ENCODE measurements at places on chromosomes 1 and 21.

- no peak for DNase-seq
Observed at GRCh38 chr1:244241438-244241837, 190.4 kb downstream of the ZBTB18 start.

DNA sequence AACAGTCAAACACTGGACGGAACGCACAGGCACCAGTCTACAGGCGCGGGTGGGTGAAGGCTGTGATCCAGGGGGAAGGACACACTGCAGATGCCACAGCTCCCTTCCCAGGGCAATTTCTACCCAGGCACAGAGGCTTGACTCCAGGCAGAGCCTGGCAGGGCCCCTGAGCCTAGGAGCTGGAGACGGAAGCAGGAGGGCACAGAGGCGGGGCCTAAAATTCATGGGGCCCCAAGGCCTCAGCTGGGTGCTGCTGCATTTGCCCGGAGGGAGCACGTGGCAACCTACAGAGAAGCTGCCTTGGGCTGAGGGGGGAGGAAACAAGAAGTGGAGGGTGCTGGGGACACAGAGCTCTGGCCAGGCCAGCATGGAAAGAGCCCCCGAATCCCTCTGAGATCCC is 41.2 kb downstream of the UBE2G2 start:
- no peak for DNase-seq

- DNase-seq = peak; percentile 72
Observed at GRCh38 chr1:224565186-224565585, 50.9 kb upstream of the CNIH3 start.

DNA sequence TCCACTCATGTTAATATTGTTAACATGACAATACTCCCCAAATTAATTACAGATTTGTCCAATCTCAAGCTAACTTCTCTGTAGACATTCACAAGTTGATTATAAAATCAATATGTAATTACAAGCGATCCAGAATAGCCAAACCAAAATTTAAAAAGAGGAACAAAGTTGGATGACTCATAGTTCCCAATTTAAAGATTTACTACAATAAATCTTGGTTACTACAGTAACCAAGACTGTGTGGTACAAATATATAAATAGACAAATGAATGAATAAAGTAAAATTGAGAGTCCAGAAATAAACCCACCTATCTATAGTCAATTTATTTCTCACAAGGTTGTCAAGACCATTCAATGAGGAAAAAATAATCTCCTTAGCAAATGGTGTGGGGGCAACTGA is 7.1 kb upstream of the KRTAP10-4 start:
- no peak for DNase-seq

DNA sequence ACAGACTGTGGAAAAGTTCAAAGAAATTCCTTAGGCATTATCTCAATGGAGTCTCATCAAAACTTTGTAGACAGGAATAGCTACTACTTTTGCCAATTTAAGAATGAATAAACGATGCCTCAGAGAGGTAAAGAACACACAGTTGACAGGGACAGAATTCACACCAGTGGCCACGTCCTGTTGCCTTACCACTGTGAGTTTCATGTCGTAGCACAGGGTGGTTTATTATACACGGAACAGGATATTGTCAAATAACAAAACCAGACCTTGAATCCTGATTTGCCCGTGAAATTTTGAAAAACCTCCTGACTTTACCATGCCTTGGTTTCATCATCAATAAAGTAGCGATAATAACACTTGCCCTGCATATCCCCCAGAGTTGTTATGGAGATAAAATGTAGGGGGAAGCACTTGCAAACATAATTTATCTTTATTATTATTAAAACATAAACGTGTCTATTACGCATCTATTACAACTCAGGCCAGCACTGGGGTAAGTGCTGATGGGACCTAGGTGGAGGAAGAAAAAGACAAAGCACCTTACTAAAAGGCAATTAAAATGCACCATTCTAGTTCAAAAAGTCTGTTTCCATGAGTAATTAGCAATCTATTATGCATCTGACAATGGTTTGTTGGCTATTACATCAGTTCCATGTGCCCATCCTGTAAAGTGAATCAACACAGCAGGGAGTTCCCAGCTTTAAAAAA is 408.1 kb upstream of the RUNX1 start:
- DNase-seq = no peak

- no peak for DNase-seq
Observed at GRCh38 chr1:87204441-87204840, 124.2 kb upstream of the LMO4 start.

DNA sequence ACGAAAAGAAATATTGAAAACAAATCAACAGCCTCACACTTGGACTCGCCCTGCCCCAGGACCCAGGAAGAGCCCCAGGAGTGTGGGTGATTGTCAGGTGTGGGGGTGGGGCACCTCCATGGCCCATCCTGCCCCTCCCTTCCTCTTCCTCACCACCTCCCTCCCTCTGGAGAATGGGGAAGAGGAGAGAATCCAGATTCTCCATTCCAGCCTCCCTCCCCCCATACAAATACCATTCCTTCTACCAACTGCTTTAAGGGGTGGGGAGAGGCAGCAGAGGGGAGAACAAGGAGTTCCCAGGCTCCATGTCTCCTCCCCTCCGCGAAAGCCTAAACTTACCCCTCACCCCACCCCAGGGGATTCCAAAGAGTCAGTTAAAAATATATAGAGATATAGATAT is 36.7 kb downstream of the MEF2D start:
- DNase-seq = no peak

DNA sequence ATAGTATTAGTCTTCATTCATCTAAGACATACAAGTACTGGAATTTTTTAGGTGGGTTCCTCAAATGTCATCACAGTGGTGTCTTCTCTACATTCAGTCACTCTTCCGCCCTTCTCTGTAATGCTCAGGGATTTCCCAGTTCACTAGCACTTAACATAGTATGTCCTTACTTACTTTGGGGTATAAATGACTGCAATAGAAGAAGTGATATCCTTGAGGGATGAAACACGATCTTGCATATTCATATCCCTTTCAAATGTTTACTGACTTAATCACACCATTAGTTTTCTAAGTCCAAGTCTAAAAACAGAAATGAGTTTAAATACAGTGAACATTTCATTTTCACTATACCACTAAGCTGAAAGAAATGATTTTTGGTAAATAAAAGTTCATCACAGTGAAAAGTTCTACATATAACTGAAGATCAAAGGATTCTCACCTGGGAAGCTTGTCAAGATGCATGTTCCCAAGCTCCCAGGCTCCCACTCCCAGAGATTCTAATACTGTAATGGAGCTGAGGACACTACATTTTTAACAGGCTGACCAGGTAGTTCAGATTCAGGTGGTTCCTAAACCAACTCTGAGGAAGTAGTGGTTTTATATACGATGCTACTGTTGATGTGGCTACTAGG is 29.7 kb downstream of the MRPL39 start:
- DNase-seq = no peak

GRCh38 chr1:75559136-75559535 is 51.8 kb downstream of the SLC44A5 start:
- DNase-seq = no peak

Data from adipocyte (in vitro differentiated cells).